ENCODE measurements at places on chromosomes 3 and 15. TPM values are rescaled to one million over a fixed set of nuclear protein-coding genes. Genes with fewer than 3 reads are reported as not detected.

FGF12 gene
- not detected for total RNA-seq

SLC26A6 gene
- 29.5 TPM for total RNA-seq

CHMP2B gene
- 40.3 TPM for total RNA-seq

ANKRD34C gene
- total RNA-seq: not detected

ZBED2 gene
- total RNA-seq: 3.2 TPM

ITIH3 gene
- not detected for total RNA-seq

SI gene
- not detected for total RNA-seq

NEK10 gene
- total RNA-seq: 5.1 TPM

OR5K4 gene
- not detected for total RNA-seq

GOLGA6L4 gene
- 3.1 TPM for total RNA-seq

LYSMD2 gene
- total RNA-seq: 5.3 TPM

USP50 gene
- total RNA-seq: not detected

DNA sequence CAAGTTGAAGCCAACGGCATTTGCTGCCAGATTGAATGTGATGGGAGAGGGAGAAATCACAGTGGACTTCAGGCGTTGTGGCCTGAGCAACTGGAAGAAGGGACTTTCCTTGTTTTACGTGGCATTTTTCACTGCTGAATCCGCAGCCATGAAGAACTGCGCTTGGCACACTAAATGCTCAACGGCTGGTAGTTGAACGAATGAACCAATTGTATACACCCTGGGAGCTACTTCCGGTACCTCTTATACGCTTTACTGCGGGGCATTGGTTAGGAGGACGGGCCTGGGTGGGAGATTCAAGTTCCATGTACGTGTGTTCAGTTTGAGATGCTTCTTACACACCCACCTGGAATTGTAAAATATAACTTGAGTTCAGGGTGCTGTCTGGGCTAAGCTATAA is 5.2 kb downstream of the SYNM start:
- no peak for DNase-seq

- no peak for DNase-seq
These were observed 21.4 kb upstream of the DYNC1LI1 start for GRCh38 chr3:32592011-32592410.

DNA sequence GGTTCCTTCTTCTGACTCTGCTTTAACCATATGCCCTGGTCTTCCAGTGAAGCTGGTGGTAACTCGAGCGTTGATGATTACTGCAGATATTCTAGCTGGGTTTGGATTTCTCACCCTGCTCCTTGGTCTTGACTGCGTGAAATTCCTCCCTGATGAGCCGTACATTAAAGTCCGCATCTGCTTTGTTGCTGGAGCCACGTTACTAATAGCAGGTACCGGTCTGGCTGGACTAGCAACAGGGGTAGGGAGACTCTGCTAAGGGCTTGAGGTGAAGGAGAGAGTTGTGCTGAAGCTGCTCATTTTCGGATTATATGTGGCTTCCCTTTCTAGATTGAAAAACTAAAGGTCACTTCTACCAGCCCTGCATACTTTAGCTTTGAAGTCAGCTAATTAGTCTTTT is 16.8 kb downstream of the CLDN16 start:
- DNase-seq: no peak

DNA sequence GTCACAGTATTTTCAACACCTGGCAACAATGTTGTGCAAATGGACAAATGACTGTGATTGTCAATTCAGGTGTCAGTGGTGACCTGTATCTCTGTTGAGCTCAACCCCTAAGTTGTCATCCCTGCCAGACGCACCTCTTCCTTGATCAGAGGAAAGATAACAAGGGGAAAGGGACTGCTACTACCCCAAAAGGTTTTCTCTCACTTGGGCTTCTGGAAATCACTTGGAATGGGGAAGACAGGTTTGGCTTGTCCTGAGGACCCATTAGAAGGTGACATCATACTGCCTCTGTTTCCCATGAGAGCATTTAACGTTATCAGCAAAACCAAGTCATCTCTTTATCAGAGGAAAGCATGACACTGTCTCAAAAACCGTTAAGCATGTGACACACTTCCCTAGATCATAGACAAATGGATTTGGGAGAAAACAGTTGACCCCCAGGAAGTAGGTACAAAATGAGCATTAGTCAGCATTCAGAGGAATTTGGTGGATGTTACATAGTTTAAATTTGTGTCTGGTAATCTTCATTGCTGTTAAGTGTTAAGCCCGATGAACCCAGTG is 769.5 kb downstream of the GRM7 start:
- no peak for DNase-seq

DNA sequence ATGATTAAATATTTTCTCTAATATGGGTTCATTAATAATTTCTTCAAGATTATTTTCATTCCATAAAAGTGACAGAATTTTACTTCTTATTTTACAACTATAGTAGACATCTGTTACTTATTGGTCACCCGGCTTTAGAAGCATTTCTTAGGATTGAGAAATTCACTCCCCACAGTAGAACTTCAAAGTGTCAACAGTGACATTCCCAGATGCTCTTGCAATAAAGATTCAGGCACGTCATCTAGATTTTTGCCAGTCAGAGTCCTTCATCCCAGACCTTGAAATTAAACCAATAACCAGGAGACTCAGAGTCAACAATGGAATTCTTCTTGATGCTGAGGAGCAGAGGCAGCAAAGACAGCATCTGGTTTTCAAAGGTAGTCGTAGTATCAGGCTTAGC is 190.8 kb downstream of the VGLL3 start:
- no peak for DNase-seq

DNA sequence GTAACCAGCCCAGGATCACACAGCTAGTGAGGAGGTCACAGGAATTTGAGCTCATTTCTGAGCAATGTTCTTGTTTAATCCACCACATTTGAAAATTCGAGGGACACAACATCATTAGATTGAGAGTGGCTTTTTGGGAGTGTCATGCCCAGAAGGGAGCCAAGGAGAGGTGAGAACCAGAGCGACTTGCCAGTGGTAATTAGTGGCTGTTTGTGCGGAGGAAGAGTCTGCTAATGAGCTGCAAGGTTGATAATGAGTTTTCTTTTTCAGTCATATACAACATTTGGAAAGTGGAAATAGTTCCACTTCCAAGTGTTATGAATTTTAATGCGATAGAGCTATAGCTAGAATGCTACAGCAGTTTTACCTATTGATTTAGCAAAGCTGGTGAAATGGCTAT is 19.7 kb downstream of the GABRA5 start:
- no peak for DNase-seq

- DNase-seq: peak; percentile 89
These were observed 270.0 kb upstream of the PEX5L start for GRCh38 chr3:180306691-180307090.

DNA sequence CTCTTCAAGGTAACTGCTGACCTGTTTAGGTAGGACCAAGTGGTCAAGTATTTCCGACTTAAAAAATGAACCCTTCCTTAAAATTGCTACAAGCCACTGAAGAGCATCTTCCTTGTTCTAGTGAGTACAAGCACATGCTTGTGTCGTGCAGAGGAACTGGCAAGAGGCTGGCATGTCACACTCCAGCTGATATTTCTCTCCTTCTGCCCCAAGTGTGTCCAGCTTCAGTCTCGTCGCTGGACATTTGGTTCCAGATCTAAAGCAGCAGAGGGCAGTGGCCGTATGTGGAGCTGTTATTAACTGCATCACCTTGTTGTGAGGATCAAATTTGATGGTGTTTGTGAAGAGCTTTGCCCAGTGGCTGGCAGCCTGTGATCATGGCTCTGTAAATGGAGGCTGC is 10.0 kb downstream of the RBP2 start:
- no peak for DNase-seq

DNA sequence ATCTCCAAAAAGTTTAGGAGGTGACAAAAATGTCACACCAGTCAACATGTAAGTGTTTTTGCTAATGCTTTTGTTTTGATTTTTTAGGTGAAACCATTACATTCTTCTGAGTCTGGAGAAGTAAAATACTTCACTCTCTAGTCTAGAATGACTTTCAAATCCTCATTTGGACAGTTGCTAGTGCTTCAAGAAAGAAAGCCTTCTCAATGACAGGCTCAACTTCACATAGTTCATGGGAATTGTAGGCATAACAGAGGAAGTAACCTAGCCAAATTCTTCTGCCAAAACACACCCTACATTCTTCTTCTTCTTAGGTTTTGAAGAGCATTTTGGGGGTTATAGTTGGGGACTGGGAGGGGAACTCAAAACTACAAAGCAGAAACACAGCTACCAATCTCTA is 29.4 kb upstream of the HEG1 start:
- no peak for DNase-seq

- DNase-seq: peak; percentile 85
These were observed 128.4 kb downstream of the IGF1R start for GRCh38 chr15:98776607-98777281.

DNA sequence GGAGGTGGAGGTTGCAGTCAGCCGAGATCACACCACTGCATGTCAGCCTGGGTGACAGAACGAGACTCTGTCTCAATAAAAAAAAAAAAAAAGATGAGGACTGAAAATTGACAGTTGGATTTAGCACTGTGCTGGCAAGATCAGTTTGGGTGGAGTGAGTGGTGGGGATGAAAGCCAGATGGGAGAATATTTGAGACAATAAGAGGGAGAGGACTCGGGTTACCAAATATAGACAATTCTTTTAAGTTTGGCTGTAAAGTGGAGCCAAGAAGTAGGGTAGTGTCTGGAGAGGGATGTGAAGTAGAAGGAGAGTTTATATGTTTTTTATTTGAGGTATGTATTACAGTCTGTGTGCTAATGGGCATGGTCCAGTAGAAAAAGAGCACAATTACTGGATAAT is 20.4 kb downstream of the TMOD3 start:
- no peak for DNase-seq

DNA sequence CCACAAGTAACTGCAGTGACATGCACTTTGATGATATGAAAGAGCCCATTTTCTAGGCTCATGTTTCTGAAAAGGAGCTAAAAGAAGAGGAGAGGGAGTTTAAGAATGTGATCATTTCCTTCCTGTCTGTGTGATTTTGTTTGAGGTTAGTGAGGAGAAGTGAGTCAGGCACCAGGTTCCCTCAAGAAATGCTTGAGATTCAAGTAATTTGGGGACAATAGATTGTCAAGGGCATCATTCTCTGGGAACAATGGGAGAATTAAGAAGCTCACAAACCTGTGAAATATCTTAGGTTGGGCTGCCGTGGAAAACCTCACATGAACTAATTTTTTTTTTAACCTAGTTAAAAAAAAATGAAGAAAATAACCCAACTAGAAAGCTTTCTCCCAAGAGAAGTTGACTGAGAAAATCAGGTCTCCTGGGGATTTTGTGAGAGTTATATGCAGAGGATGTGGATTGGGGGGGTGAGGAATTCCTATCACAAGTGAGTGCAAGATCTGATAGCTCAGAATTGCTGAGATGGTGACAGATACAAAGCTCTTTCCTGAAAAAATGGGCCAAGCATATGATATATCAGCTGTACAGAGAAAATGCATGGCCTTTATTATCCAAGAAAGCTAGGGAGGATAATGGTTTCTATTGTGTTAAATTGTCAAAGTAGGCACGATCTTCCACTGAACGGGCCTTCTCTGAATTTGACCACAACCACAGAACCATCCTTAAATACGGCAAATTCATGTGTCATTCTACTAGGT is 203.3 kb downstream of the FEZF2 start:
- peak; percentile 14 for DNase-seq

DNA sequence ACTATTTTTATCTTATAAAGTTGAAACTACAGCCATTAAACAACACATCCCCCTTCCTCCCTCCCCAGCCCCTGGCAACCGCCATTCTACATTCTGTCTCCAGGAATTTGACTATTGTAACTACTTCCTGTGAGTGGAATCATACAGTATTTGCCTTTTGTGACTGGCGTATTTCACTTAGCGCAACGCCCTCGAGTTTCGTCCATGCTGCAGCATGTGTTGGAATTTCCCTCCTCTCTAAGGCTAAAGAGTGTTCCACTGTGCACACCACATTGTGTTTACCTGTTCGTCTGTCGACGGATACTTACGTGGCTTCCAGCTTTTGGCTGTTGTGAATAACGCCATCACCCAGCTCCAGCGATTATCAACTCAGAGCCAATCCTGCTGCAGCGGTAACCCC is 52.0 kb upstream of the DLG1 start:
- no peak for DNase-seq

- peak; percentile 29 for DNase-seq
These were observed 25.4 kb upstream of the MRPS22 start for GRCh38 chr3:139318431-139318816.

DNA sequence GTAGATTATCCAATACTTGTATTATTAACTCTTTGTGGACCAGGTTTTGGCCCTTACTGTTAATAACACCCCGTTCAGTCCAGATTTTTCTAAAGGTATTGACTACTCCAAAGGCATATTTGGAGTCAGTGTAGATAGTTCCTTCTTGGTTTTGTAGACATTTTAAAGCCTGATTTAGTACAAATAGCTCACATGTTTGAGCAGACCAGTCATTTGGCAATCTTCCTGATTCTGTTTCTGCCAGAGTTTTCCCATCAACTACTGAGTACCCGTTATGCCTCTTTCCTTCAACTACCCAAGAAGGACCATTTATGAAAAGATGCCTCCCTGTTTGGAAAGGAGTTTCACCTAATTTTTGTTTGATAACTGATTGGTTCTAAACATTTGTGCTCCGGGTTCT is 82.0 kb downstream of the CHCHD4 start:
- DNase-seq: no peak

DNA sequence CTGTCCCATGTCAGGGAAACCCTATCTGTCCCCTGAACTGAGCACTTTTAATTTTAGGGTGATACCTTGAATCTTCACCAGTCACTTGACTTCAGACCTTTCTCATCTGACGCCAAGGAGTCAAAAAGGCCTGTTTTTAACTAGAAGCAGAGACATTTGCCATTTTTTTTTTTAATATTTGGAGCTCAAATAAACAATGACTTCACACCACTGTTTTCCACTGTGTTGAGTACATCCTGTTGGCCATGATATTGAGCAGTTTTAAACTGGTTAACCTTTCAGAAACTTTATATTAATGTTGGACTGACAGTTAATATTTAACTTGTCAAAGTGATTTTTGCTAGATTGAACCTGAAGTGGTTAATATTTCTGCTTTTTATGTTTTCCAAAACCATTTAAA is 28.2 kb downstream of the DAG1 start:
- no peak for DNase-seq

DNA sequence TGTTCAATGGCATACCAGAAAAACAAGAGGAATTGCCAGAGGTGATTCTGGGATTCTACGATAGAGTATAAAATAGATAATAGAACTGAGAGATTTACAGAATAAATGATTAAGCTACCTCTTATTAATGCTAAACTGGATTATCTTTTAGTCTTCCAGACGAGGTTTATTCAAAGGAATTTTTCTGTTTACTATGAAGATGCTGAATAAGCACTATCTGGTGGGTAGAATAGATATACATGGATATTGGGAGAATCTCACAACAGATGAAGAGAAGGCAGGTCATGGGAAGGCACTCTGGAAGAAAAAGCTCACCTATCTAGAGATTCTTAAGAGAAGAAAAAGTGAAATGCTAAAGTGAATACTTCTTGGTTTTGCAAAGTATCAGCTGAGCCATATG is 11.2 kb downstream of the CIP2A start:
- no peak for DNase-seq
